ENCODE measurements at places on chromosomes 1 and 21. TPM values are rescaled to one million over a fixed set of nuclear protein-coding genes. Genes with fewer than 3 reads are reported as not detected.
A peak's percentile ranks its signal among the peaks of the same experiment; 100 is the strongest.

GRCh38 chr1:35807614-35808449 lies at the start of gene AGO4:
TSS of gene AGO4 (plus strand) at chr1:35808016. CDS start at chr1:35808417, 401 bp downstream.
- peak; percentile 81 for DNase-seq

- peak; percentile 85 for DNase-seq
These were observed 112.6 kb downstream of the ADAMTS1 start for GRCh38 chr21:26732432-26733221.

DNA sequence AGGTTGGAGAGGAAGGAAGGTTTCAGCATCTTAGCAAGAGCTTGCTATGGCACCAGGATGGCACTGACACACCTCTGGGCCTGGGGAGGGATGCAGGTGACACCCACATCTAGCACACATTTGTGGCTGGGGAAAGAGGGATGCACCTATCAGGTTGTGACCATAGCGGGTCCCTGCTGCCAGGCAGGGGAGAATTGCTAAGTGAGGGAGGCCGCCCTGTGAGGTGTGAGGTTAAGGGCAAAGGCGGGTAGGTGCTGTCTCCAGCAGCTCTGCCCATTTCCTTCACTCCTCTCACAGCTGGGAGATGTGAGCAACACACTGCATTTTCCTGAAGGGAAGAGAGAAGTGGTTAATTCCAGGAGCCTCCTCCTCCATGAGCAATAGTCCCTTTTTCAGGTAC lies 83.2 kb upstream of the TLR5 start:
- no peak for DNase-seq

- peak; percentile 11 for DNase-seq
These were observed at the start of gene LCE3A for GRCh38 chr1:152622803-152623202. TSS of gene LCE3A (minus strand) at chr1:152623103. CDS start at chr1:152623103, 0 bp downstream.

DNA sequence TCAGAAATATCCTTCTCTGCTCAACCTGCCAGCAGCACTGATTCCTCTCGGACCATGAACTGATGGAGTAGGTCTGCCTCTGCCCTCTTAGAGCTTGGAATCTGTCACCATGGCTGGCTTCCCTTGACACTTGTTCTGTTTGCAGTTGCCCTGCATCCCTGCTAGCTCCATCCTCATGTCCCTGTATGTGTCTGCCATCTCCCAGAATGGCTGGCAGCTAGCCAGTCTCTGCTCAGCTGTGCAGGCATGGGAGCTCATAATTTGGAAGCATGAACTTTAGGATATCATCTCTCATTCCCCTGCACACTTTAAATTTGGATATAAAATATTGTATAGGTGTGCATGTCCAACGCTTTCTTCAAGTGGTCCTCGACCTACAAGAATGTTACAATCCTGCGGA lies 95.4 kb downstream of the C1orf94 start:
- no peak for DNase-seq

DNA sequence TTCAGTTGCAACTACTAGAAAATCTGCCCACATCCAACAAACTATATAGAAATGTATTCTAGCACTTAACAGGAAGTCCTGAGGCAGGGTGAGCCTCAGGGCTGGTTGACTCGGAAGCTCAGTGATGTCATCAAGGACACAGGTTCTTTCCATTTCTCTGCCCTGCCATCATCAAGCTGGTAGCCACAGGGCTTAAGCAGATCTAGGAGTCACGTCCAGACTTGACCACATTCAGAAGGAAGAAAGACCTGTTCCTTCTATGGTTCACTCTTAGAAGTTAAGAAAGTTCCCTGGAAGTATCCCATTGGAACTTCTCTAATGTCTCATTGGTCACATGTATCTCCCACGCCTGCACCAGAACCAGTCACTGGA lies 438.1 kb downstream of the PRDM2 start:
- DNase-seq = no peak

DNA sequence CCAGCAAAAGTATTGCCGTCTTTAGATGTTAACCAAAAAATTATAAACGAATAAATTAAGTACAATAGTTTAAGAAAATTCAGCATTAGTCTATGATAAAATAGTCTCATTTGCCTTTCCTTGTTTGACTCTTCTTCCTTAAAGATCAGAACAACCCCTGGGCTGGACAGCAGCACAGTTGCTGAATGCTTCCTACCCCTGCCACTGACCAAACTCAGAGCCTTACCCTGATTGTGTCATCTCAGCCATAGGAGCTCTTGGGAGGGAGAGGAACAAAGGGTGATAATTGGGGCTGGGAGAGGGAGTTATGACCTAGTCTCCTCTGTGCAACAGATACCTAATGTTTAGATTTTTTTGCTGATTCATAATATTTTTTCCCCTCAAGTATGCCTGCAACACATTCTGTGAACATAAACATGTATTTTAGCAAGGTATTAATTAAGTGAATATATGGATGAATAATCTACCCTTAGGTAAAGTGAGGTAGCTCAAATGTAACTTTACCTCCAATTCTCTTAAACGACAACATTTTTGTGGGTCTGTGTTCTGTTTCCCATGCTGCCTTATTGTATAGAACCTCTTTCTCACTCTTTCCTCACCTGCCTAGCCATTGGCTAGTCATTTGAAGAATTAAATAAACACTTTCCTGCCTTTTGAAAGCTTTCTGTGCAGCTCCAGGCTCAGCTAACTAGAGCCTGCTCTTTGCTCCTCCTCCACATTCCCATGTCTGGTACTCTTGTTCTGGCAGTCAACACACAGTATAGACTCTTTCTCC lies 46.1 kb downstream of the FGGY start:
- no peak for DNase-seq

DNA sequence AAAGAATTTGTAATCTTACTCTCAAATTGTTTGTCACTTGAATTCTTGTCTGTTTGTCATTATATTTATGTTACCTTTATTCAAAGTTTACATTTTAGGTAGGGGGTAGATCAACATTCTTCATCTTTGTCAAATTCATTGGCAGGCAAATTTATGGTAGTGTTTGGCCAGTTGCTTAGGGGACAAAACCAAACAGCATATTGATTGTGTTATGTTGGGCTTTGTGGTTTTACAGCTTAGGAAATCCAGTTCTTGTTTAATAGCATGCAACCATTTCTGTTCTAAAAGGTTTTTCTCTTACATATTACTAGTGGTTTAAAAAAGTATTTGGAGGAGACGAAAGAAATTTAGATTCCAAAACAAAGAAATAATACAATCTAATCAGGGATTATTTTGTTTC lies 91.4 kb downstream of the HMCN1 start:
- no peak for DNase-seq

DNA sequence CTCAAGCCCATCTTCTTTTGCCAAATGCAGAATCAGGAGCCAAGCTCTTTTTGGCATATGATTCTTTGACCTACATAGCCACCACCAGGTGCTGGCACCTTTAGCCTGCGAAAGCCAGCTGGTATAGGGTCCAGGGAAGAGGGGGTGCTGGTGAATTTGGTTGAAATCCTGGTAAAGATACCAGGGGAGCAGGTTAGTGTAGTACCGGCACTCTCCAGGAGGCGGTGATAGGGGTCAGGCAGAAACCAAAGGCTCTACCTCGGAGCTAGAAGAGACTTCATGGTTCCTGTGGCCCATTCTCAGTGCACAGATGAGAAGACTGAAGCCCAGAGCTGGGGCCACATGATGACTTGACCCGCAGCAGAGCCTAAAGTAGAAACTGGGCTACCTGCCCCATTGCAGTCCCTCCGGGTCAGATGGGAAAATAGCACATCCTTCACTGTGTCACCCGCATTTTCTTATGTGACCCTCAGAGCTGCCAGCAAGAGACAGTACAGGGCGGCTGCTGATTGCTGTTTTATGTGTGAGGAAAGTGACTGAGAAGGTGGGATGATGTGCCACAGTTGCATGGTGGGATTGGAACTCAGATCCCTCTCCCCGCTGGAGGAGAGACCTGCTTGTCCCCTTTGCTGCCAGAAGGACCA lies 36.0 kb upstream of the IL19 start:
- peak; percentile 77 for DNase-seq

- peak; percentile 78 for DNase-seq
These were observed 45.4 kb upstream of the TENT5B start for GRCh38 chr1:27057801-27058625.

- no peak for DNase-seq
These were observed 75.2 kb downstream of the PAX7 start for GRCh38 chr1:18705811-18706210.

- no peak for DNase-seq
These were observed 69.4 kb downstream of the ALG14 start for GRCh38 chr1:95003433-95003738.

- DNase-seq = peak; percentile 29
These were observed 10.8 kb upstream of the ANGPTL7 start for GRCh38 chr1:11178021-11179015.

DNA sequence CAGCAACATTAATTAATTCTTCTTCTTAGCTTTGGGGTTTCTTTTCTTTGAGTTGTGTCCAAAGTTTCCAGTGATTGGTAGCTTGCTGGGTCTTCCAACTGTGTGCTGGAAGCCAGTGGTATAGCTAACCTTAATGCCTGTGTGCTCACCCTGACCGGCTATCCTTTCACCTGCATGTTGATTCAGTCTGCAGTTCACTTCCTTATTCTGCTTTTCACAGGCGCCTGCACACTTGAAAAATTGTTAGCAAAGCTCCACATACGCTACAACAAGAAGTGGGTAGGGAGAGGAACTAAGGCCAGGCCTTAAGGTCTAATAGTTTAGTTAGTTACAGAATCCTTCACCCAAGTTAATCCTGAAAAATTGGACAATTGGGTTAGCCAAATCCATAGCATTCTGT lies 35.7 kb downstream of the NCF2 start:
- DNase-seq = no peak

- DNase-seq = no peak
These were observed 165.6 kb downstream of the PHTF1 start for GRCh38 chr1:113593550-113594297.

GRCh38 chr1:70075761-70076160 lies 129.6 kb downstream of the LRRC40 start:
- DNase-seq = no peak

- peak; percentile 42 for DNase-seq
These were observed 28.9 kb downstream of the ODR4 start for GRCh38 chr1:186404454-186405051.

DNA sequence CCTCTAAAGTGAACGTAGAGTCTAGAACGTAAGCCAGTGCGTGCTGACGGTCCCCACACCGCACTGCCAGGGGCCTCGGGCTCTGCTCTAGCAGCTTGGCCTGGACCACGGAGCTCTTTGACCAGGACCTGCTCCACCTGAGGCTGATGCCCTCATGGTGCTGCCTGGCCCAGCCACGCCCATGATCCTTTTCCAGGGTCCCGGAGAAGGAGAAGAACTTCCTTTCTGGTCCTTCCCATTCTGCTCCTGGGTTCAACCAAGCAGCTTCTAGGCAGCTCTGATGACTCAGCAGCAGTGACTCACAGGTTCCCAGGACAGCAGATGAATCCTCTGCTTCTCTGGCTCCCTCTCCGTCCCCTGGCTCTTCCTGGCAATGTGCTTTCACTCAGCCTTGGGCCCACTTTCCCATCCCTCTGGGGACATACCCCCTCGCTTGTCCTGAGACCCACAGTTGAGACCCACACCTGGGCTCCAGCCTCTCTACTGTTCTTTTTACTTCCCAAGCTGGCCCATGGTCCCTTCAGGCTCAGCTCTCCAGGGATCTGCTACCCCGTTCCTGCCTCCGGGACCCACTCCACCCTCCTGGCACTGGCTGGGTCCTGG lies 246.3 kb upstream of the RAB4A start:
- no peak for DNase-seq

DNA sequence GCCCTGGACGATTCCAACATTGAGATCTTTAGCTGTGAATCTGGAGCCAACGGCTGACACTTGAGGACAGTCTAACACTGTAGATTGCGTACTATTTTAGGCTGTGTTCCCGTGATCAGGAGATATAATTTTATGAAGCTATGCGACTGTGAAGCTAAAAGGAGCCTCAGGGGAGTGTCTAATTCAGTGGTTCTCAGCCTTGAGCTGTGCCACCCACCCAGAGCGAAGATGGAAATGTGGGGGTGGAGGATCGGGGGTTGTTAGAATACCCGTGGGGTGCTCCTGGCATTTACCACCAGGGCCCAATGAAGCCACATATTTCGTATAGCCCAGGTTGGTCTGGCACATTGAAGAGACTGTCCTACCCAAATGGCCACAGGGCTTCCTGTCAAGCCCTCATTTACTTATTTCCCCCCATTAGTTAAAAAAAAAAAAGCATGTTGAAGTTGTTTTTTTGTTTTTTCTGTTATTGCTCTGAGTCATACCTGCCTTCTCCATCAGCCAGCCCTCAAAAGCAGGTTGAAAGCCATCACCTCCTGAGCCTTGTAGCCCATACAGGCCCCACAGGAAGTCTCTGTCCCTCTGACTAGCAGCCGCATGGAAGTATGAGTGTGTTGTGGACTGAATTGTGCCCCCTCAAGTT lies 141.7 kb downstream of the GALNT2 start:
- no peak for DNase-seq

- no peak for DNase-seq
These were observed 29.3 kb downstream of the RRP1 start for GRCh38 chr21:43818685-43819084.

GRCh38 chr1:22342734-22343191 lies 108.9 kb upstream of the ZBTB40 start:
- DNase-seq = no peak

GRCh38 chr1:241470908-241471590 lies 48.5 kb downstream of the FH start:
- DNase-seq = no peak

GRCh38 chr21:42364304-42364865 lies 1.9 kb downstream of the TFF1 start:
- DNase-seq = no peak

DNA sequence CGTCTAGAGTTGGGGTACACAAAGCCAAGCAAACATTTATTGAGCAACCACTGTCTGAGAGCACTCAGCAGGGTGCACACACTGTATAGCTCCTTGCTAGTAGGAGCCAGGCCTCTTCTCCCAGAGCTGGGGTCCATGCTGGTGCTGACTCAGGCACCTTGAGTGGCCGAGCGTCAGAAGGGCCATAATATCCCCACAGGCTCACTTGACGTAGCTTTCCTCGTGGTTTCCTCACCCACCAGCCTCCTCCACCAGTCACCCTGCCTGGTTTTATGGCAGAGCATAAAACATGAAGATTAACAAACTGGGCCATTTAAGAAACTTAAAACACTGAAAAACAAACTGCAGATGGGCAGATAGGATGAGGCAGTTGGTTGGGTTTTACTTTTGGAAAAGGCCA lies 361.5 kb downstream of the HHAT start:
- no peak for DNase-seq

CKS1B gene
- total RNA-seq = 296 TPM

KIAA0040 gene
- total RNA-seq = 11.9 TPM

S100A12 gene
- total RNA-seq = not detected

KIF2C gene
- total RNA-seq = 62.9 TPM

PDE4B gene
- 25.6 TPM for total RNA-seq

PODN gene
- total RNA-seq = 0.24 TPM

NR1I3 gene
- not detected for total RNA-seq

All from GM23338 (cell line).